Activated CD8-positive, alpha-beta memory T cell treated with anti-CD3 and anti-CD28 coated beads for 36 hours (primary cell): ENCODE measurements at places on chromosomes 3 and 15. TPM values are rescaled to one million over a fixed set of nuclear protein-coding genes. Genes with fewer than 3 reads are reported as not detected.

SH2D7 gene
- total RNA-seq: not detected

LIPH gene
- not detected for total RNA-seq

MEF2A gene
- 23.4 TPM for total RNA-seq

ASB14 gene
- not detected for total RNA-seq

ALG1L2 gene
- total RNA-seq: 1.0 TPM

PLAAT1 gene
- not detected for total RNA-seq

TP53BP1 gene
- 29.1 TPM for total RNA-seq
